Stomach (tissue), 19 donors: ENCODE measurements at places on chromosomes 5 and 9. TPM values are rescaled to one million over a fixed set of nuclear protein-coding genes. Genes with fewer than 3 reads are reported as not detected.
A peak's percentile ranks its signal among the peaks of the same experiment; 100 is the strongest.

Gene DBH
- 0.15 TPM for polyA plus RNA-seq

- no peaks in the 10 kb centered on the region for H3K36me3 ChIP-seq
- H3K4me3 ChIP-seq = no peak overlapping the region
- H3K4me1 ChIP-seq = no peaks in the 10 kb centered on the region
- H3K27me3 ChIP-seq = no peaks in the 10 kb centered on the region
- DNase-seq = no peak
Observed at GRCh38 chr5:35852084-35852734, 4.5 kb upstream of the IL7R start.

- no peak overlapping the region for H3K4me3 ChIP-seq
- H3K27ac ChIP-seq = no peak overlapping the region
- no peaks in the 10 kb centered on the region for H3K27me3 ChIP-seq
- peaks cover 50% of the 10 kb centered on the region for H3K36me3 ChIP-seq
- peaks cover 20% of the 10 kb centered on the region for H3K4me1 ChIP-seq
- DNase-seq = no peak
Observed at GRCh38 chr5:138824516-138824915, 50.6 kb downstream of the LRRTM2 start.

- DNase-seq = no peak
- H3K36me3 ChIP-seq = peaks cover 26% of the 10 kb centered on the region
- H3K4me1 ChIP-seq = peaks cover 44% of the 10 kb centered on the region
- peak overlapping the region; percentile 58 for H3K4me3 ChIP-seq
Observed at GRCh38 chr5:160398806-160399205, 1.0 kb downstream of the FAM200C start.

DNA sequence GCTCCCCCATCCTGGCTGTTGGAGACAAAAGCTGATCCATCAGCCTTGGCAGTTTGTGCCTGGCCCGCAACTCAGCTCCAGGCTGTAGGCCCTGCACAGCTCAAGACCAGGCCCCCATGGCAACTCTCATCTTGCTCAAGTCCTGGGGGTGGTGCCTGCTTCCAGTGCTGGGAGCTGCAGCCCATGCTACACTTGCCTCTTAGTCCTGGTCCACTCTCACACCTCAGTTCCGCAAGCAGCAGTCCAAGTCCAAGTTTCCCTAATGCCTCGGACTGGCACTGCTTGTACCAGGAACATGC lies 14.2 kb downstream of the AHRR start:
- no peaks in the 10 kb centered on the region for H3K36me3 ChIP-seq
- peaks cover 7% of the 10 kb centered on the region for H3K27me3 ChIP-seq
- H3K27ac ChIP-seq = no peak overlapping the region
- no peak overlapping the region for H3K4me3 ChIP-seq

Gene NR2F1
- polyA plus RNA-seq = 10.7 TPM

GRCh38 chr9:127066060-127066850 lies 56.2 kb downstream of the ANGPTL2 start:
- H3K4me3 ChIP-seq = no peak overlapping the region
- H3K36me3 ChIP-seq = peaks cover 7% of the 10 kb centered on the region
- peaks cover 40% of the 10 kb centered on the region for H3K4me1 ChIP-seq
- peak overlapping the region; percentile 34 for H3K27ac ChIP-seq
- DNase-seq = no peak

DNA sequence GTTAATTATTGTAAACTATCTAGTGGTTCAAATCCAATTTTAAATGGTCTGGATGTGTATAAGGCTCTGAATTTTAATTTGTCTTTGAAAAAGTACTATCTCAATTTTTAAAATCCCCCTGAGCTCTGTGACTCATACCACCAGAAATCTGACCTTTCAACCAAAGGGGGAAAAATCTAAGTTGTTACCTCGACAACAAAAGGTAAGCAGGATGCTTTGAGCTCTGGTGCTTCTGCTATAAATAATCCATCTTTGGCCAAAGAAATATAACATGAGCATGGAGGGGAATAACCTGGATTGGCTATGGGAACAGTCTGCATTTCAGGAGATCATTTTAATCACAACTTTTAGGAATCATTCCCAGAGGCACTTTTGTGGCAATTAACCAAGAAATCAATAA lies 76.3 kb upstream of the PCSK1 start:
- H3K27me3 ChIP-seq = no peaks in the 10 kb centered on the region
- no peak overlapping the region for H3K27ac ChIP-seq
- H3K4me1 ChIP-seq = no peaks in the 10 kb centered on the region
- no peaks in the 10 kb centered on the region for H3K36me3 ChIP-seq
